Omental fat pad (tissue), 4 donors: ENCODE measurements at places on chromosomes 6 and 20. TPM values are rescaled to one million over a fixed set of nuclear protein-coding genes. Genes with fewer than 3 reads are reported as not detected.

The ECHDC1 gene
- total RNA-seq = 60.9 TPM

The TNFRSF6B gene
- total RNA-seq = 91.9 TPM

The GPR63 gene
- total RNA-seq = 0.47 TPM

The CTAGE9 gene
- total RNA-seq = not detected

The L3MBTL1 gene
- 6.9 TPM for total RNA-seq

The ENPP5 gene
- total RNA-seq = 2.0 TPM

The ADGB gene
- total RNA-seq = not detected

The SPEF1 gene
- total RNA-seq = 0.56 TPM

The GNAS-AS1 gene
- not detected for total RNA-seq

The ARMH2 gene
- 0.84 TPM for total RNA-seq

The IMPG1 gene
- total RNA-seq = not detected

The CEBPB gene
- total RNA-seq = 158 TPM

The MTCH1 gene
- total RNA-seq = 230 TPM

The ZFP57 gene
- total RNA-seq = not detected

The ADAM33 gene
- total RNA-seq = 75.3 TPM

The ADTRP gene
- total RNA-seq = 0.31 TPM

The SLC22A16 gene
- total RNA-seq = 0.84 TPM

The SLC13A3 gene
- 3.5 TPM for total RNA-seq

DNA sequence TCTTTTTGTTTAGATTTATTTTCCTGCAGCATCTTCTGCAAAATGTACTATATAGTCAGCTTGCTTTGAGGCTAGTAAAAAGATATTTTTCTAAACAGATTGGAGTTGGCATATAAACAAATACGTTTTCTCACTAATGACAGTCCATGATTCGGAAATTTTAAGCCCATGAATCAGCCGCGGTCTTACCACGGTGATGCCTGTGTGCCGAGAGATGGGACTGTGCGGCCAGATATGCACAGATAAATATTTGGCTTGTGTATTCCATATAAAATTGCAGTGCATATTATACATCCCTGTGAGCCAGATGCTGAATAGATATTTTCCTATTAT lies 3.2 kb downstream of the FOXC1 start:
- DNase-seq = no peak

DNA sequence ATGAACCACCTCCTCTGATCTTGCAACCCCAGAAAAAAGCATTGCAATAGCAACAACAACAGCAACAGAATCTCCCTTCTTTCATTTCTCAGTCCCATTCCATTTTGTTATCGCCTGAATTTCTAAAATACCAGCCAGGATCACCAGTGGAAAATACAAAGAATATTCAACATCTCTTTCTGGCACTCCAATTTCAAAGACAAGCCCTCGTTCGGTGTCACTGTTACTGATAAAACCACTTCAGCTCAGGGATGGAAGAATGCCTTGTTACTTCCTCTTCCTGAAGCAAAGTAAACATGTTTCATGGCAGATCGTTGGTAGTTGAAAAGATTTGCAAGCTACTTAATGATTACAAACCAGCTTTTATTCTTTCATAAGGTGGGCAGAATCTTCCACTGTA lies 94.0 kb upstream of the SPTLC3 start:
- no peak for DNase-seq

DNA sequence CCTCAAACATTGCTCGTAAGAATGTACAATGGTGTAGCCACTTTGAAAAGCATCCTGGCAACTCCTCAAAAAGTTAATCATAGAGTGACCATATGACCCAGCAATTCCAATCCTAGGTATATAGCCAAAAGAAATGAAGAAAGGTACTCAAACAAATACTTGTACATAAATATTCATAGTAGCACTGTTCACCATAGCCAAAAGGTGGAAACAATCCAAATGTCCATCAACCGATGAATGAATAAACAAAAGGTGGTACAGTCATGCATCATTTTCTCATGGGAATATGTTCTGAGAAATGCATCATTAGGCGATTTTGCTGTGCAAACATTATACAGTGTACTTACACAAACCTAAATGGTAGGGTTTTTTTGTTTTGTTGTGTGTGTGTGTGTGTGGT lies 74.4 kb upstream of the TBC1D7 start:
- no peak for DNase-seq

- DNase-seq = no peak
Observed at GRCh38 chr6:136330634-136331033, 41.0 kb upstream of the BCLAF1 start.

DNA sequence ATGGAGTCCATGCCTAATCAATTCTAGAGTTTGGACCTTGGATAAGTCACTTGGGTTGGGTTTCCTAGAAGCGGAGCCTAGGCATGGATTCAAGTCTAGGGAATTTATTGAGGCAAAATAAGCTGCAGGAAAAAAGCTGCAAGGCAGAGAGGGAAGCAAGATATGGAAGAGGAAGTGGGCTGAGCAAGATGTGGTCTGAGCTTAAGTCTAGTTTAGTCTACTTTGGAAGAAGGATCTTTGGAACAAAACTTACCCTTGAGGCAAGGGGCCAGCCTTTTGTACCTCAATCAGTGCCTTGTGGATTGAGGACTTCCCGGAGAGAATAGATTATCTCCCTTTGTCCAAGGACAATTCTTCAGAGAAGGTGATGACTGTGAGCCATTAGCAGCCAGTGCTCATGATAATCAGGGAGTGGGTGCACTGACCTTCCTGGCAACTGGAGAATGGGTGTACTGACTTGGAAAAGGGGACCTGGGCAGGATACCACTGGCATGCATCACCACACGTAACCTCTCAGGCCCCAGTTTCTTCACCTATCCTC lies 10.9 kb downstream of the ZSCAN9 start:
- DNase-seq = no peak

GRCh38 chr6:97440590-97441176 lies 157.7 kb upstream of the MMS22L start:
- no peak for DNase-seq

DNA sequence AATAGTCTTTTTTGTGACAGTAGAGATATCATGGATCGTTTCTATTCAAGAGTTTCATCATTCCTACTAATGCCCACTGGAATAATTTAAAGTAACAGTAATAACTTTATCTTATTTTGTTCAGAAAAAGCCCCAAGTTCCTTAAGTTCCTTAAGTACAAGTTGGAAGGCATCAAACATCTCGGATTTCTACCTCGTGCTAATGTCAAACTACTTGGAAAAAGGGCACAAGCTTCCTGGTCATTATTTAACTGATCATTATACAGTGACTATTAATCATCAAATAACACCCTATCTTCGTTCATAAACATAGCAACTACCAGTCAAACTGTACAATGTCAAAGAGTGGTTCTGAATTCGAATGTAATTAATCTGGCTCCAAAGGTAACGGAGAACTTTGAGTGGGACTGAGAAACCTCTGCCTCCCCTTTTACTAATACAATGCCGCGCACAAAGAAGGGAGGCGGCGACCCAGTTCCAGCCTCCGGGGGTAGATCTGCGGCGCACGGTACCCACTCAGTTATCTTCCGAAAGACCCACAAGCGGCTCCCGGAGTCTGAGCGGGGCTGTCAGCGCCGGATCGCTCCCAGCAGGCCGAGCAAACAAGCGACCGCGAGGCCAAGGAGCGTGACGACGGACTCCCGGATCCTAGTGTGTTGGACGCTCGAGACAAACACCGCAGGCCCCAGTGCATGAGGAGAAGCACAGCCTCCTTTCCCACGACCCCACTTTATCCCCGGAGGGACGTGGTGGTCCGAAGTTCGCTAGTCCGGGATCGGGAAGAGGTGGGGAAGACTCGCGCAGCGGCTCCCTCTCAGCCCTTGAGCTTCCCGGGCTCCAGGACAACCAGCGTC lies 716 bp downstream of the SHPRH start:
- peak; percentile 23 for DNase-seq

GRCh38 chr6:137076277-137077068 lies 31.7 kb upstream of the IL20RA start:
- no peak for DNase-seq

GRCh38 chr20:2902291-2902690 lies 29.0 kb downstream of the PTPRA start:
- no peak for DNase-seq

DNA sequence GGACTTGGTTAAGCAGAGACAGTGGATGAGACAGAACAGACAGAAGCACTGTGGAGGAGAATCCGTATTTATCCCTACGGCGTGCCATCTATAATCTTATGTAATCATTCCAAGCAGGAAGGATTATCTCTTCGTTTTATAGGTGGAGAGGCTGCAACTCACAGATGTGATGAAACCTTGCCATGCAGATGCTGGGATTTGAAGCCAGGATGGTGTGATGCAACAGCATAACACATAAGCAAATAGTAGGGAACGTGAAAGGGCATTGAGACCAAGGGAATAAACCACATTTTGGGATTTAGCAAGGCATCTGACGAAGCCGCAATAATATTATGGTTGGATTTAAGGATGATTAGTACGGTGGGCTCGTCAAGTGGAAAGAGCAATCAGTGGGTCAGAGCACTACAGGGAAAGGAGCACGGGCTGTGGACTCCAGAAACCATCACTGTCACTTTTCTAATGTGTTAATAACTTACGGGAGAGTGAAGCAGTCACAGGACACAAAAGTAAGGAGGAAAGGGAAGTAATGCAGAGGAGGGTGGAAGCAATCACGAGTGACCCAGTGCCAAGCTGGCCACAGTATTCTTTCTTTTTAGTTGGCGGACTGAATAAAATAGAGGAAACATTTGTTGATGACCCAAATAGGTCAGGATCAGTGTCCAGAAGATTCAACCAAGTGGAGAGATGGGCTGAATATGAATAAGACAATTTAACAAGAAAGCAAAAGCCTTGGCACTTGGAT lies 119.6 kb upstream of the EDN1 start:
- DNase-seq = no peak

DNA sequence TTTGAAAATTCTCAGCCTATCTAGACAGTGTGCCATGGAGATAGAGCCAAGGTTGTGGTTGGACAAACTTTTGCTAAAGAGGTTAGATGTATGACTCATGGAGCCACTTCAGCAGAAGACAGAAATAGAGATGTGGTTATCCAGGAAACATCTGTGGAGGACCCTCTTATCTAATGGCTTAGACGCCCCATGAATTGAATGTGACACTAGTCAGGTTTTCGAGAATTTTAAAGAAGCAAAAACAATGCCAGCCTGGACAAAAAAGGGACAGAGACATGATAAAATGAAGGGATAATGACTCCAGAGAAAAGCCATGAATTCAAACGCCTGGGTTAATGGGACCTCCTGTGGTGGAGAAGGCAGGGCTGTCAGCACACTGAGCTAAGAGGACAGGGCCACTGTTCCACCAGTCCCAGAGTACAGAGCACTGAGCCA lies 280.5 kb downstream of the CLVS2 start:
- DNase-seq = no peak

GRCh38 chr20:46268131-46268614 lies 40.1 kb downstream of the CDH22 start:
- no peak for DNase-seq

DNA sequence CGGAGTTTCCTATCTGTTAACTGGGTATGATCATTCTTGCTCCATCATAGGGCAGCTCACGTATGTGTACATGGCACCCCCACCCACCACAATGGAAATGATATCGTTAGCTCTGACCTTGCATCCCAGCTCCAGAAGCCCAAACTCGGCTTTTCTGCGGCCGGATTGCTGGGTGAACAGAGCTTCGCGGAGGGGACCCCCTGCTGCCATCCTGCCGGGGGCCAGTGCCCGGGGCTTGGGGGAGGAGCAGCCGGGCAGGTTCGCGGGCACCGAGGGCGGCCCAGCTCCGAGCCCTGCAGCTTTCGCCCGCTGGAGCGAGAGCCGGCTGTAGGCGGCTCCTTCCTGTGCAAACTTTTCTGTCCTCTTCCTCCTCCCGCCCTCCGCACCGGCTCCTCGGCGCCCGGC lies 24.9 kb upstream of the FUCA2 start:
- DNase-seq = no peak

DNA sequence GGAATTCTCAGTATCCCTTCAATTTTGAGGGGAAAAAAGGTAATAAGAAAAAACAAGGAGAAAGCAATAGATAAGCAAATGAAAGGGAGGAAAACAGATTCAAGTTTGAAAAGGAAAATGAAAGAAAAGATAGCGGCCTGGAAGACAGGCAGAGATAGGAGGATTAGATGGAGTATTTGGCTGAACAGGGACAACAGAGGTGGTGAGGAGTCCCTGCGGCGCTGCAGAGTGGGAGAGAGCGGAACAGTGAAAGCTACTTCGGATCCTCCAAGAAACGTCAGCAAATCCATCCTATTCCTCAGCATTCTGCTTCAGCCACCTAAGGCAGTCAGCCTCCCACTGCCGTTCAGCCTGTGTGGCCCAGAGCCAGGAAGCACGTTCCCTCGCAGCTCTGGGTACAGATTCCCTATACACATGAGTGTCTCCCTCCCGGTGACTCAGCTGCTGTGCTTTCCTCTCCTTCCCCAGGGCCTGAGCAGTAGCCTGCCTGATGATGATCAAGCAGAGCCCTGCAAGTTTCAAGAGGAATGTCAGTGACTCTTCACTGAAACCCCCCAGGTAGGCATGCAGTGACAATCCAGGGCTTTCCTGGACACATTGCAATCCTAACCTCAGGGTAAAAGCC lies 43.4 kb upstream of the CDYL start:
- no peak for DNase-seq

GRCh38 chr20:50110141-50111047 lies 2.6 kb downstream of the UBE2V1 start:
- DNase-seq = no peak

- DNase-seq = no peak
Observed at GRCh38 chr20:23399568-23400241, 21.6 kb downstream of the NAPB start.

DNA sequence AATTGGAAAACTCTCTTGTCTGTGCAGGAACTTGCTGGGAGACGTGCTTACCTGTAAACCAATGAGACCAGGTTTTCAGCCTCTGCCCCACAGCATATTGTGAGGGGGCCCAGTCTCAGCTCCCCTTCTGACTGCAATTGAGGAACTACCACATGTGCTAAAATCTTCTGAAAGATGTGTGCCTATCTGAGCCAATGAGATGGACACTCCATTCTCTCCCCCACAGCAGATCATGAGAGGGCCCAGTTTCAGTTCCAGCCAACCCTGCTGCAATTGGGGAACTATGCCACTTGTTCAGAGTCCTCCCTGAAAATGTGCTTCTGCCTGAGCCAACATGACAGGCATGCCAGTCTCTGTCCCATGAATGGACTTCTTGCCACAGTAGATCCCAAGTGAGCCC lies 20.9 kb upstream of the PI3 start:
- no peak for DNase-seq

- no peak for DNase-seq
Observed at GRCh38 chr6:75117701-75118100, 88.2 kb downstream of the COL12A1 start.

- DNase-seq = no peak
Observed at GRCh38 chr6:8321671-8322404, 113.5 kb downstream of the SLC35B3 start.

GRCh38 chr6:169868458-169868857 lies 117.0 kb downstream of the ERMARD start:
- DNase-seq = no peak
